Hepatocyte (in vitro differentiated cells): ENCODE measurements at places on chromosomes 4 and X. TPM values are rescaled to one million over a fixed set of nuclear protein-coding genes. Genes with fewer than 3 reads are reported as not detected.

The FSTL5 gene
- 0.24 and 0.57 TPM in 2 replicates for total RNA-seq

The TEC gene
- total RNA-seq, result 1.2 and 2.1 TPM in 2 replicates

The TBL1X gene
- 14.9 and 18.6 TPM in 2 replicates for total RNA-seq

The ERAS gene
- total RNA-seq, result 0.47 TPM in 1 of 2 replicates, not detected in the other

DNA sequence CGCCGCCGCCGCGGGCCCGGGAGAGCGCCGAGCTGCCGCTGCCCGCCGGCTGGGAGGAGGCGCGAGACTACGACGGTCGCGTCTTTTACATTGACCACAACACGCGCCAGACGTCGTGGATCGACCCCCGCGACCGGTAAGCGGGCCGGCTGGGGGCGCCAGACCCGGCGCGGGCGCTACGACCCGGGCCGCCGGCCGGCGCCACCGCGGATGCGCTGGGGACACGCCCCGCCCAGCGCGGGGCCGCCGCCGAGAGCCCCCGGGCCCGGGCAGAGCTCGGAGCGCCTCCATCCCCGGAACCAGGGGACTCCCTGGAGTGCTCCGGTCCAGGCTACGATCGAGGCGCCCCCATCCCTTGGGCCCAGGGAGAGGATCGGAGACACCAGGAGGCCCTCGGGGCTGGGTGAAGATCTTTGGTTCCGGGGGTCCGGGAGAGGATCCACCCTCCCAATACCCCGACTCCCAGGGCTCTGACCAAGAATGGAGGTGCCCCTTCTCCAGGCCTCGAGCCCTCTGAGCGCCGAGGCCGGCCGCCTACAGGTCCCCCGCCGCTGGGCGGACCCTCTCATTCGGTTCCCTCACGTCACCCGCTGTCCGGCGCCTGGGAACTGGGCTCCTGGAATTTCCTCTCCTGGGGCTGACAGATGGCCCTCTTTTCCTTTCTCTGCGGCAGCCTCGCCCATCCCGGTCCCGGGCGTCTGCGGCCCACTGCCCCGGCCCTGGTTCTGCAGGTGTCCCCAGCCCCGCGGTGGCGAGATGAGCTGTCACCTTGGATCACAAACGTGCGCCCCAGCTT is 48.8 kb downstream of the CLDN34 start:
- peak; percentile 49 for DNase-seq

DNA sequence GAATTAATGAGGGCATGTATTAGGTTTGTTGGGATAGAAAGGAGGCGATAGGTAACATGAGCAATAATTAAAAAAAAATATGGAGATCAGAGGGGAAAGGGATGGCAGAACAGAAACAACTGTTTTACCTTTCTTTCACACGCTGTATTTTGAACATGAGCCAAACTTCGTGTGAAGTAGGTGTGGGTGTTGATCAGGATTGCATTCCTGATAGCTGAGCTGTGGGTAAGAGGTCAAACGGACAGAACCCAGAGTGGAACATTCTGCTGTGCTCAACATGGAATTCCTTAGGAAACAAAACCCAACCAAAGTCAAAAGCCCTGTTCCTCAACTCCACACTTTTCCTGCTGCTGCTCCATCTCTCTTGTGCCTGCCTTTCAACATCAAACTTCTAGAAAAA is 162.5 kb upstream of the CASK start:
- peak; percentile 10 for DNase-seq

DNA sequence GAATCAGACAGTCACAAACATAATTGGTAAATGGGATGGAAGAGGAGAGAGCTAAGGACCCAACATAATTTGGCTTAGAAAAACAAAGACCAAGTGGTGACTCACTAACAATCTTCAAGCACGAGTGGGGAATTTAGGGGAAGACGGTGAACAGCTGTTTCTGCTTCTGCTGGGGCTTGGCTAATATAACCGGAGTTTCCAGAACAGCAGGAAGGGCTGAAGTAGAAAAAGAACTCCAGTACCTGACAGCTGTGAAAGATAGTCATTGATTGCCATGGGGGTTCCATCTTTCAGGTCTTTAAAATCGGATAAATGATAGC is 290.9 kb upstream of the LDB2 start:
- peak; percentile 27 for DNase-seq

DNA sequence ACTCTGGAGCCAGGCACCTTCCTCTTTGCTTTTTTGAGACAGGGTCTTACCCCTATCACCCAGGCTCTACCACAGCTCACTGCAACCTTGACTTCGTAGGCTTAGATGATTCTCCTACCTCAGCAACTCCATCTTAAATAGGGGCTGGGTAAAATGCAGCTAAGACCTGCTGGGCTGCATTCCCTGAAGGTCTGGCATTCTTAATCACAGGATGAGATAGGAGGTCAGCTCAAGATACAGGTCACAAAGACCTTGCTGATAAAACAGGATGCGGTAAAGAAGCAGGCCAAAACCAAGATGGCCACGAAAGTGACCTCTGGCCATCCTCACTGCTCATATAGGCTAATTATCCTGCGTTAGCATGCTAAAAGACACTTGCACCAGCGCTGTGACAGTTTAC is 770.8 kb upstream of the PRKX start:
- no peak for DNase-seq
